M059J (cell line): ENCODE measurements at places on chromosomes 5 and 9.
A peak's percentile ranks its signal among the peaks of the same experiment; 100 is the strongest.

GRCh38 chr5:132526290-132526973 lies 16.9 kb downstream of the IL5 start:
- peak; percentile 73 for DNase-seq

DNA sequence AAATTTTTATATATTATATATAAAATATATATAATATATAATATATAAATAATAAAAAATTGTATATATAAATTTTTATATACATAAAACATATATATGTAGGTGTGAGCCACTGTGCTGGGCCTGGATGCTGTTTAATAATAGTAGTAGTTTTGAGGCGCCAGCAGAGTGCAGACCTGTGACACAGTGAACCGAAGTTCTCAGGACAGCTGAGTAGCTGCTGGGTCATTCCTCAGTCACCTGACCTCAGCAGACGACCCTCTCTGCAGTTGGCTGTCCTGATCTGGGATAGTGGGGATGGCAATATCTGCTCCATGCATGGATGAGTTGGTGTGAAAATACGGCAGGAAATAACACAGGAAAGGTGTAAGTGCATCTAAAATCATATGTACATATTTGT lies 3.3 kb upstream of the SNX18 start:
- DNase-seq, result peak; percentile 31

DNA sequence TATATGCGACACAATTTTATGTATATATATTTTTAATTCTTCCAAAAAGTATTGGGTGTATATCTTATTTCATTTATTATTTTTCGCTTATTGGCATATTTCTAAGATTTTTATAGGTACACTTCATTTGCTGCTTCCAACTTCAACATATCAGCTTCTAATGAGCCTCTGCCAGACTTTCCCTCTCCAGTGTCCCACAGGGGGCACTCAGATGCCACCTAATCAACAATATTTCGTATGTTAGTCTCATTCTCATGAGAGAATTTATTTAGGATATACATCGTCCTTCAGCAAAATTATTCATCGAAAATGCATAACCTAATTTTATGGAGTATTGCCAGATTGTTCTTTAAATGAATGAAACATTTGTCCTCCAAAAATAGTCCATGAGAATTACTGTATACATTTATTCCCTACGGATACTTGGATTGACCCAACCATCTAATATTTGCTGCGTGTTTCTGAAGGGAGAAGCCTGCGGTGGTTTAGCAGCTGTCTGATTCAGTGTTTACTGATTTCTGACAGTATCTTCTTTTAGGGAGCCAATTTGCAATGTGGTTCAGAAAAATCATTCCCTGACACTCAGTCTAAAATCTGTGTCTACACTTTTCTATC lies 100.6 kb upstream of the SELENOP start:
- peak; percentile 71 for DNase-seq

DNA sequence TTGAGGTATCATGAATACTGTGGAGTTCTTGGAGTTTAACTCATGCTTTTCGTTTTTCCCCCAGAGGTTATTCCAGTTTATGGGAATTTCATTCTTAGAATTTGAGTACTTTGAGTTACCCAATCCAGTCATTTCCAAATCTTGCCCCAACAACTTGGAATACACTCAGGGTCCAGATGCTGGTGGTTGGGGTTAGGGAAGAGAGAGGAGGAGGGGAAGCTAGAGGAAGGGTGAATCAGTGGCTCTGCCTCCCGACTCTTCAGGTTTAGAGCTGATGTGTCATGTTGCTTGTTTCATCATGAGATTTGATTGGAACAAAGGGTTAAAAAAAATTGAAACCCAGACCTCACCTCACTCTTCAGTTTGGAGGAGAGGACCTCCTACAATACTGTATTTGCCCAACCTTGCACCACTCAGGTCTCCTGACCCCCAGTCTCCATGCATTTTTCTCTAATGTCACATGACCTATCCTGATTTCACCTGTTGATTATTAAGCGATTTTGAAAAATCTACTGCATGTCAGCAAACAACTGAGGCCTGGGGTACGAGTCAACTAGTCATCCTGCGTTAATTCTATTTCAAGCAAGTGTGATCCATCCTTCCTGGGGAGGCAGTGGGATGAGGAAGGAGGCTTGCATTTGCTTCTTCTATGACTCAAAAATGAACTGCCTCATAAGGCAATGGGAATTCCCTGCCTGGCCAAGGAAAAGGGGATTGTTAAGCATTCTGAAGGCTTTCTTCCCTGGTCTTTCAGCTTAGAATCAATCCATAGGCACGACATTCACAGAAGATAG lies 6.2 kb upstream of the SLC1A3 start:
- peak; percentile 35 for DNase-seq

- DNase-seq, result no peak
Measured at GRCh38 chr5:157057459-157058370, 1.2 kb downstream of the HAVCR1 start.

DNA sequence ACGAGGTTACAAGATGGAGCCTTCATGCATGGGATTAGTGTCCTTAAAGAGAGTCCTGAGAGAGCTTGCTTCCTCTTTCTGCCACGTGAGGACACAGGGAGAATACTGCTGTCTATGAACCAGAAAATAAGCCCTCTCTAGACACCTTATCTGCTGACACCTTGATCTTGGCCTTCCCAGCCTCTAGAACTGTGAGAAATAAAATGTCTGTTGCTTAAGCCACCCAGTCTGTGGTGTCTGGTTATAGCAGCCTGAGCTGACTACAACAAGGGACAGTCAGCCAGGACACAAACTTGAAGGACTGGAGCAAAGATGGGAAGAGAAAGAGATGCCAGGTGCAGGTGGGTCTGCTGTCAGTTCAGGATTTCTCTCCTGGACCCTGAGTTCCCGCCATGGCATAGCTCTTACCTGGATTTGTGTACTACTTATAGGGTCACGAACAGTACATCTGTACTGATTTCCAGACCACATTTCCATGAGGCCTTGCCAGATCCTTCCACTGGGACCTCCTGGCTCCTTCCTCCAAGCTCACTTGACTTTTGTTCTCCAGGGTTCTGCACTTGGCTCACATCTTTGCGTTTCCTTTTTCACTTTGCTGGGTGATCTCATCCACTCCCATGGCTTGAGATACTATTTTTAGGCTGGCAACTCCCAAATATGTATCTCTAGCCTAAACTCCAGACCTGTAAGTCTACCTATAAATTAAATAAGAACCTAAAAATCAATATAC lies 44.9 kb upstream of the LIFR start:
- DNase-seq, result no peak

DNA sequence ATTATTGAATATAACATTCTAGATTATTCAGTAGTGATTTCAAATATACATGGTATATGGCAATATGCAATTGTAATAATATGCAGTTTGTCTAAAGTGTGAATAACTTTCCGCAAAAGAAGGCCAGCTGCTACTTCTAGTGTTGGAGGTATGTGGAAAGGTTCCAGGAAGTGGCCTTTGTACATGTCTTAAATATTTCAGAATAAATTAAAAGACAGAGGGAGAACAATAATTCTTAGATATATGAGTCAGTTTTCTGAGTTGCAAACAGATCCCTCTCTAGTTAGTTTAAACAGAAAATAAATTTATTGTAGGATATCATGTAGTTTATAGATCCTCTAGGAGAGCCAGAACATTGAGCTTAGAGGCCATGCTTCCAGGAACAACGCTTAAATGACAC lies 210.8 kb upstream of the ELL2 start:
- peak; percentile 88 for DNase-seq

- no peak for DNase-seq
Measured at GRCh38 chr9:75490326-75490725, 400.1 kb upstream of the PCSK5 start.

DNA sequence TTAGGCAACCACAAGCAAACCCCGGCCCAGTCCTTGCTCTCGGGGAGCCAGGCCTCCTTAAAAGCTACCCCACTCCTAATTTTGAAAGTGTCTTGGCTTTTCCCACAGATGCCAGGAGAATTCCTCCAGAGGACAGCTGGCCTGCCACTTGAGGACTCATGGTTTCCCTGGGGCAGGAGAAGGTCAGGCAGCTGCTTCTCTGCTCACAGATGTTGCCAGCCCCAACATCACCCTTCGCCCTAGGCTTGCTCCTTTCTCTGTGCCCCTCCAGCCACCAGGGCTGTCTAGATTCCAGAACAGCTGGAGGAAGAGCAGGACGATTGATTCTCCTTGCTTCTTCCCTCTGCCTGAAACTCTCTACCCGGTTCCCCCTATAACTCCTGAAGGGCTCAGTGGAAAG lies 8.5 kb downstream of the GGTA1 start:
- no peak for DNase-seq

- peak; percentile 87 for DNase-seq
Measured at GRCh38 chr5:10352430-10353240, 860 bp upstream of the MARCHF6 start.

- DNase-seq, result no peak
Measured at GRCh38 chr9:80294318-80294717, 722.6 kb downstream of the TLE4 start.

- DNase-seq, result peak; percentile 63
Measured at GRCh38 chr5:143436871-143437270, 33.4 kb upstream of the NR3C1 start.

GRCh38 chr5:161105525-161105924 lies 253.5 kb upstream of the ATP10B start:
- peak; percentile 2 for DNase-seq

DNA sequence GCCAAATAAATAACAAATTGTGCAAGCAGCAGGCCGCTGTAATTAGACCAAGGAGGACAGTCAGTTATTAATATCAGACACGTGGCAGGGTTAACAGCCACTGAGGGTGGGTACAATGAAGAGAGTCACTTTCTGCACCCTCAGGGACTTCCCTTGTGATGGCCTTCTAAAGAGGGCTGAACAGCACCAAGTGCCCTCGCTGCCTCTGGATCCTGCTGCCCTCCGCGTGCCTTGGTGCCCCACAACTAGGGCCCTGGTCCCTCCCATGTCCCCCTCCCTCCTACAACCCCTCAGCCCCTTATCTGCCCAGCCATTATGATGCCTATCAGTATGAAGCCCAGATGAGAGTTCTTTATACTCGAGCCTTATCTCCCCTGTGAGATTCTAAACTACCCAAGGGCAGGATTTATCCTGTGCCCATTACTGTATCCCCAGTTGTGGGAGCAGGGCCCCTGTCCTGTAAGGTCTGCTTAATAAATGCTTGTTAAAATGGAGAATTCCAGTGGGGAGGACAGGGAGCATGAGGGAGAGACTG lies 37.3 kb downstream of the PCDH1 start:
- DNase-seq, result no peak

GRCh38 chr9:87682085-87682484 lies 43.8 kb upstream of the CTSL start:
- DNase-seq, result no peak

- DNase-seq, result peak; percentile 59
Measured at GRCh38 chr9:116860509-116861120, 173.5 kb downstream of the TRIM32 start.

- DNase-seq, result no peak
Measured at GRCh38 chr9:71233646-71234045, 112.2 kb upstream of the TRPM3 start.

- peak; percentile 95 for DNase-seq
Measured at GRCh38 chr9:134895908-134896833, 15.6 kb downstream of the FCN2 start.

GRCh38 chr9:132768932-132769905 lies 99.0 kb downstream of the GTF3C4 start:
- DNase-seq, result peak; percentile 63

GRCh38 chr5:14816999-14817761 lies 54.4 kb downstream of the ANKH start:
- DNase-seq, result peak; percentile 94

DNA sequence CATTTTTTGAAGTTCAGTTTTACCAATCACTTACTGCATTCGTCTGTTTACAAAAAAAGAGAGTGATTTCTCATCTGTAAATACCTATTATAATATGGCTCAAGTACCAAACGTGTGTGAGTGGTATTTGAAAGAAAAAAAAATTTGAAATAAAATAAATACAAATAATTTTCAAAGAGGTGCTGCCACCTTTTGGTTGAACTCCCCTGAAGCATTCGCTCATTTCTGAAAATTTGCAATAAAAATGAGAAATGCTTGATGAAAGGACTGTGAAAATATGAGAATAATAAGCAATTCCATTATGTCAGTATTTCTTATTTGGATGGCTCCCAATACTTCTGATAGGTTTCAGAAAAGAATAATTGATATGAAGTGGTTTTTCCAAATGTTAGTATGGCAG lies 409.9 kb downstream of the CTNND2 start:
- DNase-seq, result peak; percentile 11

GRCh38 chr5:65876970-65877369 lies 49.4 kb upstream of the ERBIN start:
- DNase-seq, result no peak

GRCh38 chr5:31638345-31638744 lies 586 bp upstream of the PDZD2 start:
- peak; percentile 27 for DNase-seq

DNA sequence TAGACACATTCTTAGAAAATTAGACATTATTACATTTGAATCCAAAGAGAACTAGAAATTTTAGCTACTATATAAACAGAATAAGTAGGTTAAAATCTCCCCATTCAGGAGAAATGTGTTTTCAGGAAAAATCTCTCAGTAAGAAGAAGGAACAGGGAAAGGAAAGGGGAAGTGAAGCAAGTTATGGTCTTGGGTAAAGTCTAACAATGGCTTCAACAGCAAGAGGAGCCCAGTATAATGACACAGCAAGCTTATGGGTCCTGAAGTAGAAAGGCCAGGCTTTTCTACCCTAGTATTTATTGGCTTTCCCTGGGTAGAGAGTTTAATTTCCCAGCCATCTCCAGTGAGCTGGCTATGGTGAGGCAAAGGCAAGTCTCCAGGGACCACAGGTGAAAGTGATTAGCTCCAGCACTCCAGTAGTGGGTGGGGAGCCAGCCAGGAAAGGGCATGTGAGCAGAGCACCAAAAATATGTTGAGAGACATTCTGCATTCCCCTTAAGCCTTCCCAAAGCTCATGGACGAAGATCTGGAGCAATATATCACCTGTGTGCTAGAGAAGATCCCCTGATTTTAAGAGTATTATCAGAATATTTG lies 981.7 kb downstream of the NR2F1-AS1 start:
- no peak for DNase-seq

GRCh38 chr9:120931231-120932085 lies 4.9 kb upstream of the TRAF1 start:
- DNase-seq, result peak; percentile 74

DNA sequence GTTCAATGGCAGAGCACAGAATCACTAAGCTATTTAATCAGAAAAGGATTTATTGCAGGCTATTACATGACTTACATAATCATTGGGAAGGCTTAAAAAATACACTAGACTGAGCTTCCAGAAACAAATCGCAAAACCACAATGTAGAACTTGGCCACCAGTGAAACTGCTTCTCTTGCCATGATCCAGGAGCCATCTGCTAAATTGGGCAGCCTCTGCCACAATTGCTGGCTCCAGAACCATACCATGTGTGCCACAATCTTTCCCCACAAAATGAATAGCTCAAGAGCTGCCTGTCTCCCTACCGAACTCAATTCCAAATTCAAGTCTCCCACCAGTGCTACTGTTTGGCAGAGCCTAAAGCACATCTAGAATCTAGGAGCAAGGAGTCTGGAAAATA lies 9.8 kb upstream of the ERAP1 start:
- DNase-seq, result no peak

DNA sequence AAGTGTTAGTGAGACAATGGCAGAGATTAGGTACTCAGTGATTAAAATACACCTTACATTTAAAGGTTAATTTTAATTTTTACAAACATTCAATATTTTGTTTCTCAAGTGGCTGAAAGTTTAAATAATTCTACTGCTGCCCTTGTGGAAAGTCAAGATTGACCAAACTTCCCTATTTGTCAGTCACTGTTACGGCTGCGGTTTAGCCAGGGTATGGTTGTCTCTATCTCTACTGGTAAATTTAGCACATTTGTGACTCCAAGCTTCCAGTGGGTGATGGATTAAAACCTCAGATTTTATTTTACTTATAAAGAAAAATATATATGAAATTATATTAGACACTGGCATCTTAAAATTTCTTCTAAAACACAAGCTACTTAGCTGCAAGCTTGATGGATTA lies 368.4 kb downstream of the CDH18 start:
- DNase-seq, result no peak
